ENCODE measurements at places on chromosomes 5 and 9.

DNA sequence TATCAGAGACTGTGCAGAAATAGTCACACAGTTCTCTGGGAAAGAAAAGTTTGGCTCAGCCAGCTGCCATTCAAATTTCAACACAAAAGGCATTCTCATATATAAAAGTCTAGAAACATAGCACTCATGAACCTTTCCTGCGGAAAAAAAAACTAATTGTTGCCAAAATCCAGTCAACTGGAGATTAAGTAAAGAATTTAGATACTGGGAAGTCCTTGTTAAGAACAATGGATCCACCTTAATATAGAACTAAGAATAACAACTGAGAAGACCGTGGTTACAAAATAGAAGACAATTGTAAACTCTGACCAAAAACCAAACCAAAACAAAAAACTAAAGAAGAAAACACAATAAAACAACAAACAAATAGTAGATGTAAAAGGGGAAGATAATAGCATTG is 238.8 kb upstream of the PCSK5 start:
- no peak for DNase-seq

- peak; percentile 59 for DNase-seq
These were observed 74.7 kb downstream of the FGF1 start for GRCh38 chr5:142611154-142611553.

DNA sequence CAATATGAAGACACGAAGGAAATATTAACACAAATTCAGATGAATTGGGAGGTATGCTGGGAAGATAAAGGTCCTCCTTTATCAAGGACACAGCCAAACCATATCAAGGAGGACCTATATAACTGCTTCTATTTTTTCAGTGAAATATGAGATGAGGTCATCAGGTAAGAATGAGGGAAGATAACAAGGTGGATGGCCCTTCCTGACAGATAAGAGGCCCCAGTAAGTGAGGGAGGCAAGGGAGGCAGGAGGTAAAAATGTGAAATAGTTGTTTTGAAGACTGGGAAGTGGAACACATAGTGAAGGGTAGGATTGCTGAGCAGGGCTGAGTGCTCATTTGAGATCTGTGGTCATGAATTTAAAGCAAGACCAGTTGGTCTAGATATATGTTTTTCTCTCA is 60.0 kb upstream of the FOXE1 start:
- DNase-seq = no peak

DNA sequence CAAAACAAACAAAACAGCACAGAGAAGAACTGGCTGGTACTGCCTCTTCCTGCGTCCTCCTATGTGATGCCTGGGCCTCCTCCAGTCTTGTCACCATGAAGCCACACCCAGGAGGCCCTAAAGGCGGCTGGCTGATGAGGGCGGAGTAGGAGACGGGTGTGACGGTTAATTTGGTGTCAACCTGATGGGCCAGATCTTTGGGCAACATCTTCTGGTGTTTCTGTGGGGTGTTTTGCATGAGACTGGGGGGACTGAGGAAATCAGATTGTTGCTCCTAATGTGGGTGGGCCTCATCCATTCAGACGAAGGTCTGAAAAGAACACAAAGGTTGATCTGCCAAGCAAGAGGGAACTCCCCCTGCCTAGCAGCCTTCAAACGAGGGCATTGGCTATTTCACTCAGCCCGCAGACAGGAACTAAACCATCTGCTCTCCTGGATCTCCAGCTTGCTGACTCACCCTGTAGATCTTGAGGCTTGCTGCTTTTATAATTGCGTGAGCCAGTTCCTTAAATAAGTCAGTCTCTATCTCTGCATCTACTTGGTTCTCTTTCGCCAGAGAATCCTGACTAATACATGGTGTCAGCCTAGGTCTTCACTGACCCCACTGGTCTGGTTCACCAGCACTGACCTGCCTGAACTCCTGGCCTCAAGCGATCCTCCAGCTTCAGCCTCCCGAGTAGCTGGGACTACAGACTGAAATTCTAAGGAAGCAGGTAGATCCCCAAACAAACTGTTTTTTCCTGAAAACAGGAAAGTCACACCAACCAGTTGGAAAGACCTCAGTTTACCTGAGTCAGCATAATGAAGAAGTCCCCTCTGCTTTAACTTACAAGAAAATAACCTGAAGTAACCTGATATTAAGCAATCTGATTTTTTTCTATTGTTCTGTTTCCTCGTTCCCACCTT is 12.8 kb upstream of the ZFP62 start:
- DNase-seq = no peak

- DNase-seq = peak; percentile 2
These were observed 312.1 kb downstream of the TMEM232 start for GRCh38 chr5:110414360-110414759.

GRCh38 chr5:164372892-164373291 is 867.5 kb downstream of the MAT2B start:
- DNase-seq = no peak

- DNase-seq = peak; percentile 62
These were observed 37.9 kb downstream of the CYFIP2 start for GRCh38 chr5:157303667-157304327.

- DNase-seq = no peak
These were observed 452.8 kb downstream of the NFIB start for GRCh38 chr9:13860946-13861640.

GRCh38 chr5:161403996-161404395 is 142.5 kb downstream of the GABRB2 start:
- no peak for DNase-seq

GRCh38 chr5:18074961-18075360 is 440.7 kb downstream of the TAF11L14 start:
- no peak for DNase-seq

- DNase-seq = no peak
These were observed 20.8 kb upstream of the CTNNAL1 start for GRCh38 chr9:109033941-109034700.

GRCh38 chr5:30959238-30959637 is 234.2 kb upstream of the CDH6 start:
- no peak for DNase-seq

DNA sequence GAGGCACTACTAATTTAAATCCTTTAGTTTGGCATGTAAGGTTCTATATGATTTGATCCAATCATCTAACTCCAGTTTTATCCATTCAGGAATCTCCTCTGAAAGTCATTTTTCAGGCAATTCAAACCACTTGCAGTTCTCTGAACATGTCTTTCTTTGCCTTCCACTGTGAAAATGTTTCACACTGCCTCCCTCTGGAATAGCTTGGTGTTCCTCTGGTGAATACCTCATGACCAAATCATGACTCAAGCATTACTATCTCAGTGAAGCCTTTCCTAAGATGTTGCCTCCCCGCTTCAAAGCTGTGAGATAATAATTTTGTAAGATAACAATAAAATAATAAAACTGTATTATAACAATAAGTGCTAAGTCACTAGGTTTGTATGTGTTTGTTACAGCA is 981.1 kb downstream of the DTWD2 start:
- no peak for DNase-seq

All from Jurkat, Clone E6-1 (cell line).